Endothelial cell (in vitro differentiated cells): ENCODE measurements at places on chromosomes 11 and 22.

DNA sequence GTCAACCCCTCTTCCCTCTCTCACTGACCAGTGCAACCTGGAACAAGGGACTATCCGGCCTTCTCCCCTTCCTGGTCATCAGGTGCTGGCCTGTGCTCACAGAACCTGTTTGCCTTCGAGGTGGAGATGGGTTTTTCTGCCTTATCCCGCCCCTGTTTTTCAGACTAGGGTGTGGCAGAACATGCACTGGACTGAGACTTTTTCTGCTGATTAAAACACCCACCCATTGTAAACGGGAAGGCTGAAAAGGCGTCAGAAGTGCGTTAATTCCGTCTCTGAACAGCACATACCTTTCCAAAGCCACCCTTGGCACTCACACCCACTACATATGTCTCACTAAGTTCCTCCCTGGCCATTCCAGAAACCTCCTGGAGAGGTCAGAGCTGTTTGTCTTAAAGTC, 4.4 kb upstream of the B3GNT6 start:
- no peak for DNase-seq
- peaks cover 5% of the 10 kb centered on the region for H3K4me1 ChIP-seq
- H3K27me3 ChIP-seq, result peaks cover 3% of the 10 kb centered on the region
- no peak overlapping the region for H3K4me3 ChIP-seq
- peak overlapping the region; percentile 36 for H3K27ac ChIP-seq

- no peaks in the 10 kb centered on the region for H3K36me3 ChIP-seq
- no peak overlapping the region for H3K4me3 ChIP-seq
- peaks cover 5% of the 10 kb centered on the region for H3K27me3 ChIP-seq
- H3K27ac ChIP-seq, result no peak overlapping the region
- H3K4me1 ChIP-seq, result peaks cover 7% of the 10 kb centered on the region
Observed at GRCh38 chr22:30212996-30213441, 33.5 kb downstream of the LIF start.

GRCh38 chr11:69004411-69005182, 8.4 kb downstream of the MRGPRF start:
- H3K4me1 ChIP-seq, result no peaks in the 10 kb centered on the region
- H3K4me3 ChIP-seq, result no peak overlapping the region
- H3K27ac ChIP-seq, result no peak overlapping the region

- H3K4me1 ChIP-seq, result no peaks in the 10 kb centered on the region
- no peaks in the 10 kb centered on the region for H3K36me3 ChIP-seq
- no peak overlapping the region for H3K27ac ChIP-seq
- DNase-seq, result no peak
Observed at GRCh38 chr11:134976551-134976950, 564.5 kb upstream of the B3GAT1 start.

- DNase-seq, result no peak
- H3K36me3 ChIP-seq, result peaks cover 15% of the 10 kb centered on the region
- no peak overlapping the region for H3K27ac ChIP-seq
Observed at GRCh38 chr11:112082729-112083128, 3.8 kb downstream of the TIMM8B start.

GRCh38 chr11:86172894-86173293, 71.7 kb upstream of the EED start:
- no peaks in the 10 kb centered on the region for H3K36me3 ChIP-seq
- DNase-seq, result no peak
- no peaks in the 10 kb centered on the region for H3K27me3 ChIP-seq
- no peak overlapping the region for H3K27ac ChIP-seq
- H3K4me1 ChIP-seq, result peaks cover 3% of the 10 kb centered on the region

DNA sequence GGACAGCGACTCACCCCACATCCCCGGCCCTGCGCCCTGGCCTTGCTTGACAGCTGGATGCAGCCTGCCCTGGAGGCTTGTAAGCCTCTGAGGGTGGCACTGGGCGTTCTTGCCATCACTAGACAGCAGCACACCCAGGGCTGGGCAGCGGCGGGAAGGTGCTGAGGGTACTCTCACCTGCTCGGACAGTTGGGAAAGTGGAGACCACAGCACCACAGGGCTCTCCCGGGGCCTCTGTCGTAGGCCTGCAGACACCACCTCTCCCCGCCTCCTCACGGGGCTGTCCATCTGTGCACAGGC, 18.8 kb upstream of the BRSK2 start:
- H3K36me3 ChIP-seq, result peaks cover 10% of the 10 kb centered on the region
- H3K4me1 ChIP-seq, result no peaks in the 10 kb centered on the region
- H3K4me3 ChIP-seq, result no peak overlapping the region

DNA sequence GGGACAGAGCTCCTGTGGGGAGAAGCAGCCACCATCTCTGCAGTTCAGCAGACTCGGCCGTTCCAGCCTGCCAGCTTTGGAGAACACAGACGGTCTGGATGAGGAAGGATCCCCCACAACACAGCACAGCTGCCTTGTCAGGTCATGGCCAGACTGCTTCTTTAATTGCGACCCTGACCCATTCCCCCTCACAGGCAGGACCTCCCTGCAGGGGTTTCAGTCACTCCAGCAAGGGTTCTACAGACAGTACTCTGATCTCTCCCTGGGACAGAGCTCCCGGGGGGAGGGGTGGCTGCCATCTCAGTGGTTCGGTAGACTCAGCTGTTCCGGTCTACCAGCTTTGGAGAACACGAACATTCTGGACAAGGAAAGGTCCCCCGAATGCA, 173.5 kb downstream of the TTC28 start:
- peaks cover 2% of the 10 kb centered on the region for H3K27me3 ChIP-seq
- peaks cover 21% of the 10 kb centered on the region for H3K36me3 ChIP-seq
- H3K27ac ChIP-seq, result no peak overlapping the region
- no peak overlapping the region for H3K4me3 ChIP-seq

DNA sequence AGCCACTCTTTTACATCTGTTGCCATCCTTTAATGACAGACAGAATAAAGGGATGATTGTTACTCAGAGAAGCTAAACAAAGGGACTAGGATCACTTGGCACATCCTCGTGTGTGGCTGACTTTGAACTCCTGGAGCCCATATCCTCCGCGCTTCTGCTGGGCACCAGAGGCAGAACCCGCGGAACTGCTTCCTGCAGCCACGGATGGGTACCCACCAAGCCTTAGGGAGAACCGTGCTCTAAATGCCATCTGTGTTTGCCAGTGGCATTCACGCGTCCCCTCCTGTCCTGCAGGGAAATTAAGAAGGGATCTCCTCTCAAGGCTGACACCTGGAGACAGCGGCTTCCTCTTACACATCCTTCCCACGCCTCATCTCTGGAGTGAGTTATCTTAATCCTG, 294.4 kb downstream of the NTM start:
- H3K27ac ChIP-seq, result no peak overlapping the region
- DNase-seq, result no peak
- no peaks in the 10 kb centered on the region for H3K36me3 ChIP-seq
- H3K4me3 ChIP-seq, result no peak overlapping the region
